AG10803 (cell line): ENCODE measurements at places on chromosomes 1 and 21.

GRCh38 chr1:207454046-207454964 is at the start of gene CR2:
Gene CR2, plus strand, starts transcription at chr1:207454328. Its CDS starts 91 bp downstream, at chr1:207454419.
- no peak for DNase-seq

GRCh38 chr1:1260843-1261560 is 12.7 kb downstream of the UBE2J2 start:
- no peak for DNase-seq

DNA sequence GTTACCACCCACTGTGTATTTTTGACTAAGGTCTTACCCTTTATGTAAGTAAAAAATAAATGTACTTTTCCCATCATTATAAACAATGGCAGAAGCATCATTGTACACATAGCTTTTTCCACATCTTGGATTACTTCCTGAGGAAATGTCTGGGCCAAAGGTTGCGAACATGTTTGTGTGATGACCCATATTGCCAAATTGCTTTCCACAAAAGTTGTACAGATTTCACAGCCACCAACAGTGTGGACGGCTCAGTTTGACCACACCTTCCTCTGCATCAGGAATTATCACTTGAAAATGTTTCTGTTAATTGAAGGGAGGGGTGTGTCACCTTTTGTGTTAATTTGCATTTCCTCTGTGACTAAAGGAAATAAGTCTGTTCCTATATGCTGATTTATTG is 25.7 kb downstream of the AKNAD1 start:
- DNase-seq = peak; percentile 86

DNA sequence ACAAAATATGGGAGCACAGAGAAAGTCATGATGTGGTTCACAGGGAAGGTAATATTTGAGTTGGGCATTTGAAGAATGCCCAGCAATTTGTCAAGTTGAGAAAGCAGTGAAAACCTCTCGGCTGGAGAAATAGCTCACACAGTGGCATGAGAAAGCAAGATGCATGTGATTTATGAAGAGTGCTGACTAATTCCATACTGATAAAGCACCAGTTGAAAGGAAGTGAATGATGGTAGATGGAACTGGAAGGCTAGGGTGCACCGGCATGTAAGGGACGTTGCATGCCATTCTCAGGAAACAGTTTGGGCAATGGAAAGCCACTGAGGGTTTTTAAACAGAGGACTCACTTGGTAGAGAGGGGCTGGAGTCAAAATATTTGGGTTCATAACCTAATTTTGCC is 53.5 kb upstream of the MTF2 start:
- no peak for DNase-seq

- DNase-seq = no peak
These were observed 22.5 kb upstream of the PLA2G2E start for GRCh38 chr1:19945914-19946313.

DNA sequence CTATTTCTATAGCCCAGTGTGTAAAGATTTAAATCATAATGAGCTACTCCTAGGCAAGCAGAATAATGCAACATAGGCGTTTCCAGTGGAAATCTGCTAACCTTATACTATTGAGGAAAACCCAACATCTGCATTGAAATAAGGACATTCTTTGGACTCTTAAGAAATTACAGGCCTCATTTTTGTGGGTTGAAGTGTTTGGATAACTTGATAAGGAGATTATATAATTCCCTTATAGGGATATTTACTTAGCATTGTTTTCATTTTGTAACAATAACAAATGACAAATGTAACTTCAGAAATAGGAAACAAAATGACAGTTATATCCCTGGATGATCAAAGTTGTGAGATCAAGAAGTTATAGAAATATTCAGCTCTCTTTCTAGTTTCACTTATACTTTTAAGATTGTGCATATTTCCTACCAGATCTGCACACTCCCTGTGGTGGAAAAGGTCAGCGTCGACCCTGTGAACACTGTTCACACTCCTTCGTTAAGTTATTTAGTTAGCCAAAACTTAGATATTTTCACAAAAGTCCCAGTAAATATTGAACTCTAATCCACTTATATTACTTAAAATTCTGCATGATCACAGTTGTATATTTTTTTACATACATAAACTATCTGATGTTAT is 284.4 kb upstream of the C1orf105 start:
- peak; percentile 81 for DNase-seq

- DNase-seq = no peak
These were observed 41.2 kb downstream of the LMO4 start for GRCh38 chr1:87369736-87370478.

DNA sequence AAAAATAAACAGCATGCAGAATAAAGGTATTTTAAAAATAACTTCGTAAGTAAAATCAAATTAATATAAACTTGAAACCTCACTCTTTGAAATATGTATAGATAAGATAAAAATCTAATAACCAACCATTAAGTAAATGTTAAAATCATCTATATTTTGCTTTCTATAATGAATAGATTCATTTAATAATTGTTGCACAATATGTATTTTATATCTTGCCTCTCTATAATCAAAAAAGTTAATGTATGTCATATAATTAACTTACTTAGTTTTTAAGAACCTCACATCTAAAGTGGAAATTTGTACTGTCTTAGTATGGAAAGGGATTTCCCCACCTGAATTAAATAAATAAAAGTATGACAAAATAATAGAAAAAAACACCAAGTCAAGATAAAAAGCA is 42.4 kb upstream of the RBM34 start:
- no peak for DNase-seq

GRCh38 chr1:93395195-93395594 is 49.5 kb downstream of the DR1 start:
- peak; percentile 35 for DNase-seq

DNA sequence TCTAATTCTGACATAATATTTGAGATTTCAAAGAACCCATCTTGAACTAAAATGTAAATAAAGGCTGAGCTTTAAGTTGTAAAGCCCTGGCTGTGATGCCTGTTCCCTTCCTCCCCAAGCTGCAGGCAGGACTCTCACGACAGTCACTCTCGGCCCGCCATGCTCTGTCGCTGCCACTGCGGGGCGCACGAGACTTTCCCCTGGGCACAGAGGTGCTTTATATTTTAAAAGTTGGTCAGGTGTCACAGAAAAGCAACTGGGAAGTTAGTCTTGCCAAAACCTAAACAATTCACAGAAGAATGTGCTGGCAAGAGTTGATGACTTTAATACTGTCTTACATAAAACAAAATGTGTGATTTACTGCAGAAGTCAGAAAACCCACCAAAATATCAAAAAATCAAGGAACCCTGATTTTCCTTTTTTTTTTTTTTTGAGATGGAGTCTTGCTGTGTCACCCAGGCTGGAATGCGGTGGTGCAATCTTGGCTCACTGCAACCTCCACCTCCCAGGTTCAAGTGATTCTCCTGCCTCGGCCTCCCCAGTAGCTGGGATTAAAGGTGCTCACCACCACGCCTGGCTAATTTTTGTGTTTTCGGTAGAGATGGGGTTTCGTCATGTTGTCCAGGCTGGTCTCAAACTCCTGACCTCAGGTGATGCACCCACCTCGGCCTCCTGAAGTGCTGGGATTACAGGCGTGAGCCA is 10.7 kb downstream of the LRRC47 start:
- DNase-seq = no peak
